ENCODE measurements at places on chromosomes 5 and 9.

- DNase-seq, result no peak
Measured at GRCh38 chr9:87868635-87869034, 14.0 kb upstream of the SPATA31E1 start.

GRCh38 chr9:73565026-73565425 lies 413.4 kb downstream of the ANXA1 start:
- DNase-seq, result no peak

DNA sequence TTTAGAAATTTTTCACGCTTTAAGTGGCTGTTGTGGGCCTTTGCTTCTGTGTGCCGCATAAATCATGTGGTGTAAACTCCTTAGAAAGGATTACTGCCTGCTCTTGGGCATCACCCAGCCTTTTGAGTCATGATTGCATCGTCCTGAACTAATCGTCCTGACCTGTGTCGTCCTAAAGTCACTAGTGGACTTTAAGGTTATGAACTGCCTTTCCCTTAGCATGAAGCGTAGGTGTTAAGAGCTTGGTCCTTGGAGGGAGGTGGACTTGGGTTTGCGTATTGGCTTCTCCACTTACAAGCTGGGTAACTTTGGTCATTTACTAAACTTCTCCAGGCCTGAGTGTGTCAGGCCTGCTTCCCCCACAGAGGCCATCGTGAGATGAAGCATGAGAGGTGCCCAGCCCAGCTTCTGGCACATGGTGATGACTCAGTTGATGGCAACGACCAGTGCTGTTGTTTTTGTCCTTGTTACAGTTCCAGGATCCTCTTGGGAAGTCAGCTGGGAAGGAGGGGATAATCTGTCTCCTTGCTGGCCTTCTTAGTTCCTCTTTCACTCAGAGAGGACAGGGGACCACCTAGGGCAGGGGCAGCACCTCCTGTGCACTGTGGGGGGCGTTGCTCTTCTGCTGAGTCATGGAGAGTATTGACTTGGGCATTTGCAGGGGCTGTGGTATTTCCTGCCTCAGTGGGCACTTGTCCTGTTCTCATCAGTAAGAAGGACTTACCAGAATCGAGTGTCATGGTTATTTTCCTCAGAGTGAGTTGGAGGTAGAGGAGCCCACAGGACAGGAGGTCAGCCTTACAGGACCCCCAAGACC lies 54.2 kb upstream of the NCS1 start:
- no peak for DNase-seq

DNA sequence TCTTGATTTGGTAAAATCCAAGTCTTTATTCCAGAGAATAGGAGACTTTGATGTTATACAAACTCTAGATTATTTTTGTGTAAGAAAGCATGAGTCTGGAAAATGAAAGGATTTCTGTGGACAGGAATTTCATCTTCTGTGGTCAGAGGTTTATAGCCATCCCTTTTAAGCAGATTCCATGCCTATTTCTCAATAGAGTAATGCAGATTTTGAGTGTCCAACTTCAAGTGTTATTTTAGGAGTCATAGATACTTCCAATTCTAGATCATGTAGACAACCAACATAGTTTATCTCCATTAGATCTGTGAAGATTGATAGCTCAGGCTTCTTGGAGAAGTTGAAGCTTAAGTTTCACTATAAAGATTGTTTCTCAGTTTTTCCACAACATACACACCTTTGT lies 379.7 kb downstream of the PSAT1 start:
- DNase-seq, result no peak

DNA sequence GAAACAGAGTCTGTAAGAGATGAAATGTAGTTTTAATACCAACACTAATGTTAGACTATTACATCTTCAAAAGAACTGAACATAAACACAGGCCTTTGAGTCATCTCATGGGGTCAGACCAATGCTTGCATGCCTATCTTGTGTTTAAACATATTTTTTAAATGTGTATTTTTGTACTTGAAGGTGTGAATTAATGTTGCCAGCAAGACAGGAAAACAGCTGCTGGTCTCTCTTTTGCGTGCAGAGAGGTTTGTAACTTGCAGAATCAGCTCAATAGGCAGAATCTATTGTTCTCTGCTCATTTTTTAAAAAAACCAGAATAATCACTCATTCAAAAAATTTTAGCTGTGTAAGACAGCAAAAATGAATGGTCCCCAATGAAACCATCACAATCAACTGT lies 180.2 kb downstream of the ALDH1A1 start:
- DNase-seq, result no peak

GRCh38 chr9:34985311-34985899 lies 4.1 kb upstream of the DNAJB5 start:
- DNase-seq, result peak; percentile 36

DNA sequence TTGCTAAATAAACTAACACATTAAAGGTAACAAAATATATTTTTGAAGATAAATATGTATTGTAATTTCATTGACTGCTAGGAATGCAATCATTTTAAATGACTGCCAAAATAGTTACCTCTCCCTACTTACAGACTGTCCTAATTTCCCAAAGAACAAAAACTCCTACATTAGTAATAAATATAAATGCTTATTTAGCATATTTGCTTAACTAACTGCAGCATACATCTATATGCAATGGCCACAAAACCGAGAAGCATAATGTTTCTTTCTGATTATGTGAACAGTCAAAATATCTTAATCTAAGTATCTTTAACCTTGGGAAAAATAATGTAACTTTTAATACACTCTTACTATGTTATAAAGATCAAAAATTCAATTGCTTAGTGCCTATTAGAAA lies 431.7 kb downstream of the HCN1 start:
- DNase-seq, result no peak

GRCh38 chr9:6739218-6739617 lies 18.6 kb upstream of the KDM4C start:
- no peak for DNase-seq

GRCh38 chr5:128213340-128213739 lies 129.8 kb downstream of the SLC12A2 start:
- DNase-seq, result no peak

DNA sequence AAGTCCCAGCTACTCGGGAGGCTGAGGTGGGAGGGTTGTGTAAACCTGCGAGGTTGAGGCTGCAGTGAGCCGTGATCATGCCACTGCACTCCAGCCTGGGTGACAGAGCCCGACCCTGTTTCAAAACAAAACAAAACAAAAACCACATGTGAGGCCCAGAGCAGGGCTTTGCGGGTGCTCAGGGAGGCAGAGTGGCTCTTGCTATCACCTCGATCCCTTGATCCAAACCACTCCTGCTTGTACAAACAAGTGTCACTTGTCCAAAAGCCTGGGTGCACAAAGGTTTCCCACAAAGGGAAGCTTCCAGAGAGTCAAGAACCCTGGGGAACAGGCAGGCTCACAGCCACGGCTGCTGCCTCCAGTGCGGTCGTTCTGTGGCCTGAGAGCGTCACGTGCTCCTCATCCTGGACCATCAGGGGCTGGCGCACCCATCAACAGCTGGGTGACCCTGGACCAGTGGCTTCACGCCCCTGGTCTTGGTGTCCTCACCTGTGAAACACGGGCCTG lies 162.7 kb downstream of the C9orf50 start:
- peak; percentile 38 for DNase-seq
